ENCODE measurements at places on chromosomes 11 and 22. TPM values are rescaled to one million over a fixed set of nuclear protein-coding genes. Genes with fewer than 3 reads are reported as not detected.
A peak's percentile ranks its signal among the peaks of the same experiment; 100 is the strongest.

The KBTBD4 gene
- 20.1 TPM for total RNA-seq

DNA sequence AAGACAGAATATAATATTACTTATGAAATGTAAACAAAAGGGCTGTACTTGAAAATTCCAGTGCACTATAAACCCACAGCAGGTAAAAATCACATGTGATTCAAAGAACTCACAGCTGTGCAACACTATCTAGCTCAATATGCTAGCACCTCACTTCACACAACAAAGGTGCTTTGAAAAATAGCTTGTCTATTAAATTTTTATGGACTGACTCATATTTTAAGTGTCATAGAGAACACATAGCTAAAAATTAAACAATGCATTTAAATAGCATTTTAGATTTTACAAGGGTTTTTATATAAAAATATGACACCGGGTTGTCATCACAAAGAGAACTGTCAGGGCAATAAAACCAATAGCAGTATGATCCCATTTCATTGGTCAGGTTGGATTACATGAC is 1390.5 kb upstream of the TENM4 start:
- DNase-seq: no peak

GRCh38 chr11:61062181-61062930 is 39.9 kb upstream of the CD5 start:
- DNase-seq: no peak

- DNase-seq: no peak
Measured at GRCh38 chr11:92707665-92708064, 261.8 kb upstream of the MTNR1B start.

DNA sequence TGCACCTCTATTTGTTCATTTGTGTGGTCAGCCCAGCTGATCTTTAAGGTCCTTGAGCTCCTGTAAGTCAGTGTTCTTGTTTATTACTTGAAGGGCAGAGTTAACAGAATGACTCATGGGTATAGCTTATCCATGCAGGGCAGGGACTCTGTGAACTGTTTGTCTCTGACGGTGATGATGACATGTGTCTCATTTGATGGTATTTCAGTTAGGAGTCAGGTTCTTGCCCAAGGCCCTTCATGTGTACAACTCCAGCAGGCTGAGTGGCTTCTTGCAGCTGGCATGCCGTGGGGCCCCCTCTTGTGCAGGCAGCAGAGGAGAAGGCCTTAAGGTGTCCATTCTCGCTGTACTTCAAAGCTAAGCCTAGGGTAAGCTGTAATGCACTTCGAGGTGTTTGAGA is 165.1 kb downstream of the DBX1 start:
- DNase-seq: no peak

DNA sequence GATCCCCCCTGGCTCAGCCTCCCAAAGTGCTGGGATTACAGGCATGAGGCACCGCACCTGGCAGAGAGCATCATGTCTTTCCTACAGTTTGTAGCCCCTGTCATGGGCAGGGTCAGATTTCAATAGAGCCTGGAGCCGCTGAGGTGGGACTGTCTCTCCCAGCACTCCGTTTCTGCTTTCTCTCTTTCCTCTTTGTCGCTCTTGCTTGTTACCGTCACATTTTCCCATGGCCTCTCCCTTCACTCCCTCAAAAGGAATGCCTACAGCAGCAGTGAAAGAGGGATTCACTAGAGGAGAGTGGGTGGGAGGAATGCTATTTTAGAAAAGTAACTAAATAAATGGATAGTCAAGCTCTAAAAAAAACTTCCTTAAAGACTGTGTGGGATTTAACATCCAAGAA is 136.7 kb upstream of the TTC12 start:
- DNase-seq: peak; percentile 51

The PLAAT2 gene
- 1.3 TPM for total RNA-seq

GRCh38 chr11:10474551-10474950 is 19.5 kb downstream of the AMPD3 start:
- no peak for DNase-seq

- peak; percentile 32 for DNase-seq
Measured at GRCh38 chr11:115643549-115644270, 139.5 kb upstream of the CADM1 start.

The ZNF214 gene
- 5.9 TPM for total RNA-seq

GRCh38 chr11:20125927-20126326 is 34.3 kb downstream of the DBX1 start:
- no peak for DNase-seq

The HBE1 gene
- not detected for total RNA-seq

GRCh38 chr22:29641042-29641699 is 37.7 kb downstream of the NF2 start:
- DNase-seq: peak; percentile 40

DNA sequence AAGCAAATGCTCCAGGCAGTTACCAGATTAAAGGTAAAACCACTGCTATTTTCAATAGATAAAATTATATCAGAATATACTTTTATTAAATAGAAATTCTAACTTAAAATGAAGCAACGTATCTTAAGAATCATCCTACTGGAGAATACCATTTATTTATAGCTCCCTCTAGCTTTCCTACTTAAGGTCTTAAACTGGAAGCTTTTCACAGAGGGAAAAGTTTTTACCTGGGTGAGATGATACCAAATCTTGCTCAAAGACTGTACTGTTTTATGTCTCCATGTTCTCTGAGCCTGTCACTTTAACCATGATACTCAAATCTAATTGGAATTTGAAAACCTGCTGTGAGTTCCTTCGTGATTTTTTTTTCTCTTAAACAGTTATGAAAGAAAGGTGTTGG is 291.8 kb downstream of the AASDHPPT start:
- no peak for DNase-seq

DNA sequence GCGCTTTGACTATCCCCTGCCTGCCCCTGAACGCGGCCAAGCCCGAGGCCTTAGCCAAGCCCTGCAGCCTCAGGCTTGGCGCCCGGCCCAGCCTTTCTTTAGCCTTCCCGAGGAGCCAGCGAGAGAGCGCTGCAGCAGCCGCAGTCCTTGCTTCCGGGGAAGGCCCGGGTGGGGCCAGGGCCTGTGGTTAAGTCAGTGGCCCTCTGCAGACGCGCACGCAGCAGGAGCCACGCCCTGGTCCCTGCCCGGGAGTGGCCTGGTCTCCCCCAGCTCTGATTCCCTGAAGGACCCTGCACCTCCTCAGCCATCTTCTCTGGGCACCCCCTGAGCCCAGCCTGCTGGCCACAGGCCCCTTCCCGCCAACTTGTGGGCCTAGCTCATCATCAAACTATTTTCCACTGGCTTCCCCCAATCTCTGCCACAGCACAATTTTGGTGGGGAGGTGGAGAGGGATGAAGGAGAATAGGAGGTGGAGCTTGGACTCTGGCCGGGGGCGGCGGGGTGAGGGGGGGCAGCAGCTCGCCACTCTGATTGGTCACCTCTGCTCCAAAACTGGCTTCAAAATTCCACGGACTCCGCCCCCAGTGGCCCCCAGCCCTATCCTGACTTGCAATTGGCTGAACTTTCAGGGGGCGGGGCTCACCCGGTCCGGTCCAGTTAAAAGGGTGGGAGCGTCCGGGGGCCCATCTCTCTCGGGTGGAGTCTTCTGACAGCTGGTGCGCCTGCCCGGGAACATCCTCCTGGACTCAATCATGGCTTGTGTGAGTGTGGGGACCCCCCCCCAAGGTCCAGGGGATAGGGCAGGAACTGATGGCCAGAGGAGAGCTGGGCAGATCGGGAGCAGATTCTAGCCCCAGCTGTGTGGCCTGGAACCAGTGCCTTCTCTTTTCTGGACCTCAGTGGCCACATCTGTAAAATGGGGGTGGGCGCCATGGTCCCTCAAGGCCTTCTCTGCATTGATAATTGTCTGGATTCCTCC is at the start of gene LGALS1:
TSS of gene LGALS1 (plus strand) at position 686 of the 979 bp plus-strand sequence. CDS start at position 753, 67 bp downstream.
- DNase-seq: peak; percentile 77

DNA sequence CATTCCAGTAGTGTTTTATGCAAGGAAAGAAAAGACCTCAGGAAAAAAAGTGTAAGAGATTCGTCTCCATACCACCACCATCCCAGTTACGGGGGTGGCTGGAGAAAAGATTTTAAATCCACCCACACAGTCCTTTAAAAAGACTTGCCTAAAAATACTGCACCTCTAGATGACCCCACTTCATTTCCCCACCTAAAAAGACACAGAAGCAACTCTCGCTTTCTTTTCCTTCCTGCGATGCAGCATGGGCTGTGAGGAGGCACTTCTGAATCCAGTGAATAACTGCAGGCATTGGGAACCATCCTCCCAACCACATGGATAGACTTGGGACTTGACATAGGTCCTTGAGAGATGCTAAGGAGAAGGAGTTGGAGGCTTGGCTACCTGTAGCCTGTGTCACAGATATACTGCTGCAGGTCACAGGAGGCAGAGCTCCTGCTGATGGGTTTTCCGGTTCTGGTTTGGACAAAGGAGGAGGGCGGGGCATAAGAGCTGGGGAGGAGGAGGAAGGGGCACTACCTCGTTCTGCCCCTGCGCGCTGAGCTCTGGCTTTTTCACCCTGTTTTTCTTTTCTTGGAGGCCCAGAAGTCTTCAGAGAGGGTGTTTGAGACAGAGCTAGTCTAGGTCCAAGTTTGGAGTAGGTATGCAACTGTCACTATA is 285.9 kb downstream of the NTM start:
- no peak for DNase-seq

GRCh38 chr22:22125579-22126468 is 118.8 kb upstream of the VPREB1 start:
- DNase-seq: no peak

- no peak for DNase-seq
Measured at GRCh38 chr11:110894224-110894623, 182.0 kb upstream of the ARHGAP20 start.

DNA sequence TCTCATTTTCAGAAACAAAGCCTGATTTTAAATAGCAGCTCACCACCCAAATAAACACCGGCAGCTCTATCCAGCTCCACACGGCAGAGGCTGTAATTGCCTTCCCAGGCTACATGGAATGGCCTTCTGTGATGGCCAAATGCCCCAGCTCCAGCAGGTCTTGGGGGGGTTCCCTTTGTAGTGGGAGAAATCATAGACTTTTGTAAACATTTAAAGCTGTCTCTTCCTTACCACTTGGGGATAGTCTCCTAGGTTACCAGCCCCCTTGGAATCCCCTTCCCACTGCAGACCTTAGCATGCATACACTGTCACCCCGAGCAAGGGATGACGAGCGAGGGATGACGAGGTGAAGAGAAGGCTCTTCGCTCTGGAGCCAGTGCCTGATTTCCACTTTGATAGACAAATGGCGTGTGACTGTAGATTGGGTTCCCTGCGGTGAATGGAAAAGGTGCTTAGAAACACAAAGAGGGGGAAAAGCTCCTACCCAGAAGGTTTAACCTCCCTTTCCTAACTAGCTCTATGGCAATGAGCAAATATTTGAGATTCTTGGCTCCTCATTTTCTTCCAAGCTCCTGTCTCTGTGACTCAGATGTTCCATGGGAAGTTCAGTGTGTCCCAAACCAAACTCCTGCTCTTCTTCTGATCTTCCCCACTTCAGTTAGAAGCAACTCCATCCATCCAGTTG is 108.0 kb upstream of the CADM1 start:
- DNase-seq: no peak

- DNase-seq: no peak
Measured at GRCh38 chr22:44906248-44906936, 103.4 kb downstream of the PHF21B start.

DNA sequence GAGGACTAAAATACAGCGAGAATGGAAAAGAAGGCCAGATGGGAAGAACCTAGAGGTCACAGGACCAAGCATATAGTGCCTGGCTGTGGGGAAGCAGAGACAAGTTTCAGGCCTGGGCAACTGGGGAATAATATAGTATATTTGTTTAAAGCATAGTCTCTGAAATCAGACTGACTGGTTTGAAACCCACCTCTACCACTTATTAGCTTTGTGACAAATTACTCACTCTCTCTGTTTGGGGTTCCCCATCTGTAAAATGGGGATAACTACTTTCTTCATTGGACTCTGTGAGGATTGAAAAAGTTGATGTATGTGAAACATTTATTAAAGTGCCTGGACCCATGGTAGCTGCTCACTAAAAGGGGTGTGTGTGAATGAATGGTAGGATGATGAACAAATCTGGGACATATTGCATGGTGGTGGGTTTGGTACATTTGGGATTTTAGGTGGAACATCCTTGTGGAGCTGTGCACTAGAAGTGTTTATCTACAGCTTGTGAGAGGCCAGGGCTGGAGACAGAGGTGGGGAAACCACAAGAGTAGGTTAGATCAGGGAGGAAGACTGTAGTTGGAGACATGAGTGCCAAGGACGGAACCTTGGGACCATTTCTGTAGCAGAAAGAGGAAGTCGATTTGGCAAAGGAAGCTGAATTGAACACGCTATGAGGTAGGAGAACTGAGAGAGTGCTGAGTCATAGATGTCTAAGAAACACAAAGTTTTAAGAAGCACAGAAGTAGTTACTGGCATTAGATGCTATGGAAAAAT is 52.6 kb downstream of the SWAP70 start:
- no peak for DNase-seq

The FAM111A gene
- 42.2 TPM for total RNA-seq

The RAB36 gene
- 30.5 TPM for total RNA-seq

DNA sequence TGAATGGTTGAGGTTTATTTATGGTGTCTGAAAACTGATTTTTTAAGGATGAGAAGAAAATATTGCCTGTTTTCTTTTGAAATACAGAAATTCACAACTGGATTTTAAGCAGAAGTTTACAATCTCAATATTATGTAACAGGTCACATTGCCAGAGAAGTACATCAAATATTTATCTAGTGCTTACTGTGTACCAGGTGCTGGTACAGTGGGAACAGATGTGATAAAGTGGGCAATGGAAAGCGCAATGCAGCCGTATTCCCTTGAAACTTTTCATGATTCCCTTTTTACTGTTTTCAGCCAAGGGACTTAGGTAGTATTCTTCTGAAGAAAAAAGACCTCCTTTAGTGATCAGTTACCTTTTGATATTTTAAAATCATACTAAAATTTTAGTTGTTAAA is 49.6 kb downstream of the TTC17 start:
- DNase-seq: no peak

GRCh38 chr11:44632466-44633123 is 67.1 kb downstream of the CD82 start:
- no peak for DNase-seq

- no peak for DNase-seq
Measured at GRCh38 chr11:66315921-66316811, 678 bp downstream of the CD248 start.

The WT1 gene
- total RNA-seq: 0.66 TPM

DNA sequence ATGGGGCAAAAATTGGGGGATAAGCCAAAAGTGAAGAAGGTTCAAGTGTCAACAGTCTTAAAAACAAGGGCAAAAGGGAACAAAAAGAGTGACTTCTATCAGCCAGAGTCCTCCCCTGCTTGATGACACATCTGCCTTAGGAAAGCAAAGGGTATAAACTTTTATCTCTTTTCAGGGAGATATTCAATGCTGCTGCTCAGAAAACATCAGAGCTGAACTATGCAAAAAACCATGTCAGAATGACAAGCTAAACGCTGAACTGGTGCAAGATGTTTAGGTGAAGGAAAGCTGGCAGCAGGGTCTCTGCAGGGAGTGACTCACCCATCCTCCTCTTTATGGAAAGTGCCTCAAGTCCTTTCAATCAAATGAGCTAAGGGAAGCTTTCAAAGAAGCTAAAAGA is 24.7 kb downstream of the ALG9 start:
- no peak for DNase-seq

All from kidney (tissue), 22 donors.